Amniotic stem cell (primary cell): ENCODE measurements at places on chromosomes 1 and 21.

GRCh38 chr1:115595279-115596079 is 46.3 kb upstream of the VANGL1 start:
- peak; percentile 77 for DNase-seq

DNA sequence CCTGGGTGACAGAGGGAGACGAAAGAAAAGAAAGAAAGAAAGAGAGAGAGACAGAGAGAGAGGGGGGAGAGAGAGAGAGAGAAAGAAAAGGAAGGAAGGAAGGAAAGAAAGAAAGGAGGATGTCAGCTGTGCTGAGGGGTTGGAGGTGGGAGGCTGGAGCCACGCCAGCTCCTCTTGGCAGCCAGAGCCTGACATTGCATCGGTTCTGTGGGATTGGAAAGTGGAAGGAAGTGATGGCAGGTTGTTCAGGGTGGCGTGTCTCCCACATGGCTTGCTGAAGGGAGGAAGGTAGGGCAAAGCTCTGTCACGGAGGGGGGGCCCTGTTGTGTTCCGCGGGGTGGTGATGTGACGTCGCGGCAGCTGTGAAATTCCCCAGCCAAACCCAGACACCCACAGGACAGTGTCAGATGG is 30.7 kb downstream of the EIF2D start:
- no peak for DNase-seq

DNA sequence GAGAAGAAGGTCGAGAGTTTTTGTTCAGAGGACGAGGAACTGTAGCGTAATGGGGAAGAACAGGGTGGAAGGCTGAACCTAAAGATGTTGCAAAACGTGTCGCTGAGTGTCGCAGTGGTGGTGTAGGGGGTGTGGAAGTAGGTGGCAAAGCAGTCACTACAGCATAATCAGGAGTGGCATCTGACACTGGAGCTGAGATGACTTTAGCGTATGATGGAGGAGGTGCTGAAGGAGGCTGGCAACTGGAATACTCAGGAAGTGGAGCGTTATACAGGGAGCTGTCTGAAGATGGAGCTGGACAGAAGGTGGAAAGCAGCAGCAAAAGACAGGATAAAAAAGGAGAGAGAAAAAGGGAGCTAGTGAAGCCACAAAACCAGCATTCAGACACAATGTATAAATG is 89.9 kb upstream of the LBR start:
- DNase-seq, result no peak

DNA sequence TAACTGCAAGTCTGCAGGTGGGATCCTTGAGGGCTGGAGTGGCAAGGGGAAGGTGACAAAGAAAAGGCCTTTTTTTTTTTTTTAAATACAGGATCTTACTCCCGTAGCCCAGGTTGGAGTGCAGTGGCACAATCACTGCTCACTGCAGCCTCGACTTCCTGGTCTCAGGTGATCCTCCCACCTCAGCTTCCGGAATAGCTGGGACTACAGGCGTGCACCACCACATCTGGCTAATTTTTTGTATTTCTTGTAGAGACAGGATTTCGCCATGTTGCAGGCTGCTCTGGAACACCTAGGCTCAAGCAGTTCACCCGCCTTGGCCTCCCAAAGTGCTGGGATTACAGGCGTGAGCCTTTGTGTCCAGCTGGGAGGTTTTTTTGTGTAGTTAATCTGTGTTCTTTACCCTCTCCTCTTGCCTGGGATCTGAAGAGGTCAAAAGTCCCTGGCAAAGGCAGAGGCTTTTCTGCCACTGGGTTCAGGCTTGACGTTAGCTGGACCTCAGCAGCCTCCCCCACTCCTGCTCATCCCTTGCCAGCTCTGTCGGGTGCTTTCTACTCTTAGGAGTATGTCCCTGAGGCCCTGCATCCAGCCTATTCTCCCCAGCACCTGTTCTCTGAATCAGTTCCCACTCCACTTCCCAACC is 5.2 kb downstream of the IL6R start:
- DNase-seq, result no peak

- DNase-seq, result no peak
Measured at GRCh38 chr1:117821774-117822482, 107.5 kb downstream of the GDAP2 start.

- no peak for DNase-seq
Measured at GRCh38 chr1:19360432-19360831, 48.3 kb downstream of the SLC66A1 start.

DNA sequence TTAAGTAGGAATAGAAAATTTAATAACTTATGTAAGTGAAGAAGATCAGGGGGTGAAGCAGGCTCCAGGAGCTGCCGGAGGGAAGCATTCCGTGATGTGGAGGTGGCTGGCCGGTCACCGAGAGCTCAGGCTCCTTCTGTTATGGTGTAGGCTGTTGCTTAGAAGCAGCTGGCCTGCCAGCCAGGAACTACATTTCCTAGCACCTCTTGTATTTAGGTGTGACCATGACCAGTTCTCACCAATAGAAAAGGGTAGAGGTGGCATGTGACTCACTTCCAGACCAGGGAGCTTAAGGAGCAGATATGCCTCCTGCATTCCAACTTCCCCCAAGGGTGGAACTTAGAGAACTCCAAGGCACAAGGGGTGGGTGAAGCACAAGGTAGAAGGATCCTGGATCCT is 120.7 kb downstream of the ACTL8 start:
- no peak for DNase-seq

DNA sequence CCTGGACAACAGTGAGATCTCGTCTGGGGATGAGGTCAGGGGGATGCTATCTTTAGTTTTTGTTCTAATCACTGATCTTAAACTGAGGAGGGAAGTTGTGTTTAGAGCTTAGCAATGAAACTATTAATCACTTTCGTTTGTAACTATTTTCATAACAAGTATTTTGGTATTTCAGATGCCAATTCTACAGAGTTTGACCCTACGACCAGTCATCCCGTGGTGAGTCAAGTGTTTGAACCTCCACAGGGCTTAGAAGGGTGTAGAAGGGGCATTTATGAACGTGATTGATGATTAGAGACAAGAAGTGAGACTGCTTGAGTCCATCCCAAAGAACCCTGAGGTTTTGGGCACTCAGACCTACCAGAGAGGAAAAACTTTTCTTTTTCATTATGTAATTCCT is 15.6 kb downstream of the SLFNL1 start:
- DNase-seq, result no peak

- DNase-seq, result peak; percentile 88
Measured at GRCh38 chr1:162632217-162632666, at the start of gene DDR2. TSS of gene DDR2 (plus strand) at chr1:162632464. CDS start at chr1:162719064, 86,600 bp downstream.

- no peak for DNase-seq
Measured at GRCh38 chr1:47181955-47182675, 7.7 kb downstream of the PDZK1IP1 start.
